Astrocyte of the spinal cord (primary cell): ENCODE measurements at places on chromosomes 6 and 20.
A peak's percentile ranks its signal among the peaks of the same experiment; 100 is the strongest.

GRCh38 chr6:158283304-158283980, 28.8 kb upstream of the TULP4 start:
- peak; percentile 81 for DNase-seq

- peak; percentile 67 for DNase-seq
Measured at GRCh38 chr6:139308936-139309603, 17.3 kb upstream of the TXLNB start.

GRCh38 chr6:144007478-144008119, 460 bp downstream of the PLAGL1 start:
- peak; percentile 19 for DNase-seq

- peak; percentile 83 for DNase-seq
Measured at GRCh38 chr20:39874049-39874893, 814.8 kb downstream of the MAFB start.

- DNase-seq: no peak
Measured at GRCh38 chr6:6927521-6928361, 180.0 kb upstream of the RREB1 start.

GRCh38 chr6:37696841-37697662, 631 bp downstream of the MDGA1 start:
- peak; percentile 22 for DNase-seq

GRCh38 chr6:71727632-71728294, 158.6 kb upstream of the RIMS1 start:
- no peak for DNase-seq

DNA sequence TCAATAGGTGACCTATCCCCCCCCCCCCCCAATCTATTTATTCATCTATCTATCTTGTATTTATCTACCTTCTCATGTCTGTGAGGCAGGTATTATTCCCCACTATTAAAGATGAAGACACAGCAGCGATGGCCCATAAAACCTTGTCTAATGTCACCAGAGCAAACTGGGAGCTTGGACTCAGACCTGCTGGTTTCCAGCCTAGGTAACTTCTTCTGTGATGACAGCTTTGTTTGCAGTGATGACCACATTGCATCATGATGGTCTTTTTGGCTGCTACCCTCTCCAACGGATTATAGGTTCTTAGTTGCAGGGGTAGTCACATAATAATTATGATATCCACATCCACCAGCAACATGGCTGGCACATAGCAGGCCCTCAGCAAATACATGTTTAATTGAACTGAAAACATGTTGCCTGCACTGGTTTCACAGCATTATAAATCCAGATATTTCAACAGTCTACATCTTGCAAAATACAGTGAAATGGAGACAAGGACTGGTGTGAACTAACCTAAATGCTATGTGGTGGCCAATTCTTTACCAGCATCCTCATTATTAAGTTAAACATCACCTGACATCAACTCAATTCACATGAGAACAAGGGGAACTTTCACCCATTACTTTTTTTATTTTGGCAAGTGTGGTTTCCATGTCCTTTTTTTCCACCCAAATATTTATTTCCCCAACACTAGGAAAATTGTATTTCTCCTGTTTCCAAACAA, 712.5 kb upstream of the NRSN1 start:
- no peak for DNase-seq

DNA sequence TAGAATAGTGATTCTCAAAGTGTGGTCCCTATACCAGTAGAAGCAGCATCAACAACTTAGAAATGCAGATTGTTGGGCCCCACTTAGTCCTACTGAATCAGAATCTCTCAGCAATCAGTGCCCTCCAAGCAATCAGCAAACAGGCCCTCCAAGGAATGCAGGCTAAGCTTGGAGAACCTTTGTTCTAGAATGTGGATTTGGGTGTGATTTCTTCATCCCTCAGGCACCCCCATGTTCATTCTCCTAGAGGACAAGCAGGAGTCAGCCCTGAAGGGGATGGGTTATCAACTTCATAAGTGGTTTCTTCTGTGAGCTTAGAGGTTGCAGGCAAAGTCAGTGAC, 40.5 kb upstream of the TAF8 start:
- DNase-seq: no peak

DNA sequence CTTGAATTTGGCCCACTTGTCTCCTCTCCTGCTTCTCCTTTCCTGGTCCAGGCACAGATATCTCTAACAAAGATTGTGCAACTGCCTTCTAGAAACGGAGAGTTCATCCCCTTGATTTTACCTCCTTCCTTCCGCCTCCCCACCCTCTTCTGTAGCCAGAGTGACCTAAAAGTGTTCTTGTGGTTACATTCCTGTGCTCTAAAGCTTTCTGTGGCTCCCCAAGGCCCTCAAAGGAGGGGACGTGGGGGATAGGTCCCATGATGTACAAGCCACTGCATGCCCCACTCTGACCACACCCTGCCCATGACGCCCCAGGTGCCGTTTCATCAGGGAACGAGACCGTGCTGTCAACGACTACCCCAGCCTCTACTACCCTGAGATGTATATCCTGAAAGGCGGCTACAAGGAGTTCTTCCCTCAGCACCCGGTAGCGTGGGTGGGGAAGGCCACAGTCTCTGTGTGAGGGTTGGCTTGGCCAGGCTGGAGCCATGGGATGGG, 8.2 kb downstream of the CDC25B start:
- no peak for DNase-seq

- DNase-seq: peak; percentile 29
Measured at GRCh38 chr20:41509316-41510200, 108.6 kb downstream of the CHD6 start.

- DNase-seq: peak; percentile 41
Measured at GRCh38 chr6:166381733-166382499, 824 bp downstream of the MPC1 start.

- no peak for DNase-seq
Measured at GRCh38 chr20:51480507-51481270, 61.8 kb downstream of the NFATC2 start.

- peak; percentile 93 for DNase-seq
Measured at GRCh38 chr6:20877008-20877937, 343.0 kb downstream of the CDKAL1 start.

DNA sequence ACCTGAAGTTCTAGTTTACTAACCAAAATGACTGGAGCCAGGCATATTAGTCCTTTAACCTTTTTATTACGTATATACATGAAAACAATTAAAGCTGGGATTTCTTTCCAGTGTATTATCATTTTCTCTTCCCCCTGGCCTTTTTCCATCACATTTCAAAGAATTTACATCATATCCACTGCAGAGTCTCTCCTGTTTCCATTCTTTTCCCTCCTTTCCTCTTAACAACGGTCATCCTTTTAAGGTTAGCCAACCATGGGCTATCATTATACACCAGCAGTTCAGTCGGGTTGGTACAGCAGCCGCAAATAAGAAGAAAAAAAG, 104.6 kb downstream of the TFAP2A start:
- DNase-seq: no peak

DNA sequence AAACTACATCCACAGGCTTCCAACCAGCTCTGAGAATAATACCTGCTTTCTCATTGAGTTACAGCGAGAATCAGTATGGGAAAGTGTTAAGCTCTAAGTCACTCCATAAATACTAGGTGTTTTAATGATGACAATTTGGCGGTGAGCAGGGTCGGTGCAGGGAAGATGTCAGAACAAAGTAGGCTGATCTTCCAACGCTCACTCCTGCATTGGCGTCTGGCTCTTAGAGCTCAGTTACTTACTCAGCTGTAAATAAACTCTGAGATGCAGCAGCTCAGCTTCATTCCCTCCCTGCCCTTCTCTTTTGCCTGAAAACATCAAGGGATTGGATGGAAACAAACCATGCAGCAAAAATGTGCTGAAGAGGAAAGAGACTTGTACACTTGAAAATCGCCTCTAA, 102.5 kb upstream of the SPACA1 start:
- no peak for DNase-seq

DNA sequence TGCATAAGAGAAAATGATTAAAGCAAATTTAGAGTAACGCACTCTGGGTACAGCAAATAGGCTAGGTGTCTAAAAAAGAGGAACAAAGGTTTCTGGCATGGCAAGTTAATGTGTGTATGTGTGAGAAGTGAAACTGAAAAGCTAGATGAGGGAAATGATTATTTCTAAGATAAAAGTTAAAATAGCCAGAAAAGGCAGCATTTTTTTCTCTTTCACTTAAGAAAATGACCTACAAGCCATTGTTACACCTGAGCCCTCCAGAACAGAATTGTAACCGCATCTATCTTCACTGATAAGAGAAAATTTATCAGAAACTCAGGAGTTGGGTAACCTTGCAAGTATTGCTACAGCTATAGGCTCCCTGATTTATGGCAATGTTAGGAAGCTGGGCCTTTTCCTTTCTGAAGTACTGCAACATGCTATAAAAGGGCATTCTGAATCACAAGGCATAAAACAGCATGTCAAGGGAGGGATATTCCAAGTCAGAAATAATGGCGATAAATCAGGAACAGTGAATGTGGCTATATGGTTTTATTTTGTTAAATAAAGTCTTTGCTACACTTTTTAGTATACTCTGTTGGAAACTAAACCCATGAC, 395.3 kb downstream of the TBC1D32 start:
- no peak for DNase-seq

DNA sequence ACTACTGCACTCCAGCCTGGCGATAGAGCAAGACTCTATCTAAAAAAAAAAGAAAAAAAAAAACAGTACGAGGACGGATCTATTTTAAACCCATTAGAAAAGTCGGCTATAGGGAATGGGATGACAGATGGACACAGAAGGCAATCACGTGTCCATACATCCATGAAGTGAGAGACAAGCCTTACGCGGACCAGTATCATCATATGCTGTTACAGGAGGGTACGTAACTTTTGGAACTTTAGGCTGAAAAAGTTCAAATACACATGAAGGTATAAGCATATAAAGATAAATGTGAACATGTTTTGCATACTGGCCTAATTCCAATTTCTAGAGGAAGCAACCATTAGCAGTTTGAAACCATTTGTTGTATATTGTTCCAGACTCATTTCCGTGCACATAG, 109.8 kb upstream of the EXOC2 start:
- no peak for DNase-seq

- DNase-seq: no peak
Measured at GRCh38 chr6:129360682-129360955, 349.4 kb downstream of the ARHGAP18 start.

DNA sequence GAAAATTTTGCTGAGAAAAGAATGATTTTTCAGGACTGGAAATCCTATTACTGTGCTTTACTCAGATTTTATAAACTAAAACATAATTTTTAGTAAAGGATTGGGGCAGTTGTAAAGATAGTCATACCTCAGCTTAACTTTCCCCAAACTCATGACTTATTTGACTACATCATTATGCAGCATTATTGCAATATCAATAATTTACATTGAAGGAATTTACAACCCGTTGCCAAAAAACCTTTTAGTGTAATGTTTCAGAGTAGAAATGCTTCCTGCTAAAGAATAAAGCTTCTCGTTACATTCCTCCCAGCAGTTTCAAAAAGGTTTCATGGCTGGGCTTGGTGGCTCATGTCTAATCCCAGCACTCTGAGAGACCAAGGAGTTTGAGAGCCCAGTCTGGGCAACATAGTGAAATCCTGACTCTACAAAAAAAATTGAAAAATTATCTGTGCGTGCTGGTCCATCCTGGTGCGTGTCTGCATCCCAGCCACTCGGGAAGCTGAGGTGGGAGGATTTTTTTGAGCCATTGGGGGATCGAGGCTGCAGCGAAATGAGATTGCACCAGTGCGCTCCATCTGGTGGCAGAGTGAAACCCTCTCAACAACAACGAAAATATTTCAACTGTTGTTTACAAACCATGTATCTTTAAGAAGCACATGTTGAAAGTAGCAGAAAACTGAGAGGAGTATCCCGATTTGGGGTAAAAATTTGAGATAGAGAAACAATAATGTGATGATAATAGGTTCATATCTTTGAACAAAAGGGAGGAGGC, 4.4 kb downstream of the AMD1 start:
- peak; percentile 21 for DNase-seq

GRCh38 chr6:13445005-13445743, 42.2 kb downstream of the GFOD1 start:
- no peak for DNase-seq

DNA sequence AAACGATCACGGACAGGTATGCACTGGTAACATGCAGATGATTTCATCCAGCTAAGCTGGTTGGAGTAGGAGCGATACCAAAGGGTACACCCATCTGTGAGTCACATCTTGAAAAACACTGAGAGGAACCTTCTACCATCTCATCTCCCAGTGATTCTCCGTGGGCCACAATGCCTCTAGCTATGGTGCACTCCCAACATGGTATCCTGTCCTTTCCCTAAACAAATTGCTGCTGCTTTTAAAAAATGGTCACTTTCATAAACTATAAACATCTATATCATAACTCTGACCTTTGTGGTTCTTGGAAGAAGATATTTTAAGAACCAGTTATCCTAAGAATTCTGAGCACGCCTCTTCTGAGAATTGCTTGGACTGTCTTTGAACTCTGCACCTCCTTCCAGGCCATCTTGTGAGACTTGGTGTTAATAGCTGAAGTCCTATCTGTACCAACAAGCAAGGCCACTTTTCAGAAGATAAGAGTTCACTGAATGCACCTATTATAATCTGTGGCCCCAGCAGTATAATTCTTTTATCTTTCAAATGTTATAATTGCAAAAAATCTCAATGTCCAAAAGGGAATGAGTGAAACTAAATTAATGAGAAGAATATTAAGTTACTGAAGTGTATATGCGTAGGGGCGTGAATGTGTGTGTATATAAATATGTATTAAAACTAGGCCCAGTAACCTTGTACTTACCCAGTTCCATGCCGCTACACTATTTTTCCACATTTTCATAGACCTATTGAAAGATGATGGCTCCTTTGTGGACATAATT, 70.5 kb upstream of the TPD52L1 start:
- DNase-seq: no peak

GRCh38 chr20:12056839-12057238, 139.1 kb downstream of the BTBD3 start:
- no peak for DNase-seq

- DNase-seq: no peak
Measured at GRCh38 chr6:9485992-9486391, 928.9 kb downstream of the TFAP2A start.

- no peak for DNase-seq
Measured at GRCh38 chr20:20331156-20331555, 36.7 kb upstream of the INSM1 start.

DNA sequence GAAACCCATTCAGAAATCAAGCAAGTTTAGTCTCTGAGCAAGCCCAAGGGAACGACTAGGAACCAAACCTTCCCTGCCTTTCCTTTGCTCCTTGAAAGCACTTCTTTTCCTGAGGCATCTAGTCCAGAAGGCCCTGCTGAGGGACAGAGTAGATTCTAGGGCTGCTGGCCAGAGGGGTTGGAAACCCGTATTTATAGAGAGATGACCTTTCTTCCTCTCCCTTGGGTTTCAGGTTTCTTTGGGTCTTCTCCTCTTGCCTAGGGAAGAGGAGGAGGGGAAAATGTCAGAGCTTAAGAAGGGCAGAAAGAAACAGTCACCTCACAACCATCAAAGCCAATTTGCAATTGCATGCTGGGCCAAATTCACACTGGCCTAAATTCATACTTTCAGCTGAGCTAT, 5.8 kb downstream of the APOBEC2 start:
- no peak for DNase-seq

- DNase-seq: no peak
Measured at GRCh38 chr20:34925981-34926380, 29.6 kb downstream of the GSS start.

- peak; percentile 76 for DNase-seq
Measured at GRCh38 chr6:113936093-113936934, 34.6 kb downstream of the HDAC2 start.

GRCh38 chr20:41320441-41320840, 2.9 kb upstream of the ZHX3 start:
- DNase-seq: no peak
